Stimulated activated CD8-positive, alpha-beta memory T cell treated with anti-CD3 and anti-CD28 coated beads, Interleukin-15, amount 100 ng/mL, for 48 hours (primary cell): ENCODE measurements at places on chromosomes 6 and 20.

DNA sequence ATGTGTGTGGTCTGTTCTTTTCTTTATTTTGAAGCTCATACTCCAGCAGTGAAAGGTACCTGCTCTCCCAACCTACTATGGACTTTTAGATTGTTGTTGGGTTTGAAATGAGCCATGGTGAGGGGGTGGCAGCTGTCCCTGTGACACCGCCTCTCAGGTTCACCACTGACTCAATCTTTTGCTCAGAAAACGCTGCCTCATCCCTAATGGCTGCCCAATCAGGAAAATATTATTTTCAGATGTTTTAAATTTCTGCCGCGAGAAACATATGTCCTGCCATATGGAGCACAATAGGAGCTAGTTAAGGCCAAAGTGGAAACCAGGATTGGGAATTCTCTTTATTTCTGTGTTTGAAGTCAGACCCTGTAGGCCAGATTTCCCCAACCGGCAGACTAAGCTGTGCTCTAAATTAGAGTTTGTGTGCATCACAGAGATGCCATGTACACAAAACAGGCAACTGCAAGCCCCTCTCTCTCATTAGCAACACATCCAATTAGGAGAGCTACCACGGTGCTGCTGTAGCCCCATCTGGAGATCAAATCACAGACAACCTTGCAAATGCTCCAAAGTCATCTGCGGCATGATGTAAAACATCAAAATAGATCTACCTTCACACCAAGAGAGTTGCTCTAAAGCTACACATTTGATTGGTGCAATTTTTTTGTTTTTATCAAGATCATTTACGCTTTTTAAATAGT is 144.1 kb upstream of the BACH2 start:
- no peak for DNase-seq

DNA sequence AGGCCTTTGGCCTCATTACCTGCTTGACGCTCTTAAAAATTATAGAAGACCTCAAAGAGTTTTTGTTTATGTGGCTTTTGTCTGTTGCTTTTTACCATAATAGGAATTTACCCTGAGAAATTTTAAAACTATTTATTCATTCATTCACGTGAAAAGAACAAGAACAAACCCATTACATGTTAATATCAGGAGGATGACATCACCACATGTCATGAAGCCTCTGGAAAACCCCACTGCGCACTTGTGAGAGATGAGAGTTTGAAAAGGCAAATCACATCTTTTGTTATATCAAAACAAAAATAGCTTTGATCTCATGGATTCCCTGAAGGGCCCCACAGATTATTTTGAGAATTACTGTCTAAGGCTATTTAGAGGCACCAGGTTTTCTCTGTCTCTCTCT is 61.3 kb upstream of the EYA2 start:
- DNase-seq = no peak

GRCh38 chr6:105587349-105588122 is 184.7 kb upstream of the PREP start:
- DNase-seq = no peak

- DNase-seq = no peak
Observed at GRCh38 chr20:23602699-23603098, 3.0 kb downstream of the CST9 start.

DNA sequence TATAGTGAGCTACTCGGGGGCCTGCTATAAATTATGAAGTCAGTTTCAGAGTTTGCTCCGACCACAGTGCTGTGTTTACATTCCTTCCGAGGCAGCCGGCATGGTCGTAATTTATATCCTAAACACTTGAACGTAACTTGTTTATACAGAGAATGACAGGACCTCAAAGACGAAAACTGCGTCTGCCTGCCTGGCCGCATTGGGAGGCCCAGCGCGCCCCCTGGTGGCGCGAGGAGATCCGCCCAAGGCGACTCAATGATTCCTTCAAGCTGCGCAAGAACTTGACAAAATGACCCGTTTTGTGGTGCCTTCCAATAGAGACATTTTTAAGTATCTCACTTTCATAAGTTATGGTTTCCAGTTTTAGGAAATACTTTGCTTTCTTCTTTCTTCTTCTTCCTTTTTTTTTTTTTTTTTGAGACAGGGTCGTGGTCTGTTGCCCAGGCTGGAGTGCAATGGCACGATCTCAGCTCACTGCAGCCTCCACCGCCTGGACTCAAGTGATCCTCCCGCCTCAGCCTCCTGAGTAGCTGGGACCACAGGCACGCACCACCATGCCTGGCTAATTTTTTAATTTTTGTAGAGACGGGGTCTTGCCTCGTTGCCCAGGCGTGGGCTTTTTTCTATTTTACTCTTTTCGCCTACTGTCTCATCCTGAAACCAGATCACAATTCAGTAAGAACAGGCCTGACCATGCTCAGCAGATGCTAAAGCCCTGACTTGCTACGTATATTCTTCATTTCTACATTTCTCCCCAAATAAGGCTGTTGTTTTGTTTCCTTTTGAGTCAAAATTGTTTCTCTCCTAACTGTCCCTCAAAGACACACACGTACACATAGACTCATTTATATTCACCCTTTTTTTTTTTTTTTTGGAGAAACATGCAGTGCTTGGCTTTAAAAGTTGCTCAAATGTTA is 7.8 kb downstream of the FOXF2 start:
- DNase-seq = peak; percentile 50

DNA sequence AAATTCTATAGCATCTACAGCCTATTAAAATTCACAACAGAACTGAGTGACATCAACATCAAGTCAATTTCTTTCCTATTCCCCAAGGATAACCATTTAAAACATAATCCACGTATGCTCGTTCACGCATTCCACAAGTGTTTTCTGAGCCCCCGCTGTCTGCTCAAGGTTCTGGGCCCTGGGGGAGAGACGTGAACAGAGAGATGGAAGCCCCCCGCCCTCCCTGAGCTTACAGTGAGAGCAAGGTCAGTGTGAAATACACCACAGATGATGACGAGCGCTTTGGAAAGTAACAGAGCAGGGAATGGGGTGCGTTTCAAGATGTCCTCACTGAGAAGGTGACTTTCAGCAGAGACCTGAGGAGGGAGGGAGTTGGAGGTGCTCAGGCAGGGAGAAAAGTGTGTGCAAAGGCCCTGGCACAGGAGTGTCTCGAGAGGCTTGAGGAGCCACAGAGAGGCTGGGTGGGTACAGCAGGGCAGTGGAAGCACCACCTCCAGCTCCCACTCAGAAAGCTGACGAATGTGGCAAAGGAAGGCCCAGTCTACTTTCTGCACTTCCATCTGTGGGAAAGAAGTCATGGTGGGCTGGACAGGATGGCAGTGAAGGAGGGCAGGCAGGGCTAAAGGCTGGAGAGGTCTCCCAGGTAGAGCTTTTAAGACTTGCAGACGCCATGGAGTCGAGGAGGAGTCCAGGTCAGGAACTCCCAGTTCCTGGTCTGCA is 88.3 kb downstream of the DLL1 start:
- no peak for DNase-seq
